ENCODE measurements at places on chromosomes 12 and 14.

DNA sequence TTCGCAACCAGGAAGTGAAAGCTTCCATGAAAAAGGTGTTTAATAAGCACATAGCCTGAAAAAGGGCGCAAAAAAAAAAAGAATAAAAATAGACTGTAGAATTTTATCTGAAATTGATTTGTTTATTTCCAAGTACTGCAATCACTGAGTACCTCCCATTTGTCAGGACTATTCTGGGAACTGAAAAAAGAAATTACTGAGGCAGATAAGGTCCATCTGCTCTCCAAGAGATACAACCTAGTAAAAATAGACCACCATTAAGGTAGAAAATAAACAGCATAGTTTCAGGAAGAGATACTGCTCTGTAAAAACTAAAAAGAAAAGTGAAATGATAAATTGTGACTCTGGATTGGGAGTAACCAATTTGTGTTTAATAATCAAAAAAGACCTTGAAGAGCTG, 24.7 kb downstream of the OR4N2 start:
- DNase-seq = no peak

GRCh38 chr12:119461636-119462214, 127.2 kb downstream of the CCDC60 start:
- no peak for DNase-seq

- no peak for DNase-seq
Measured at GRCh38 chr14:62409169-62409568, 636.1 kb downstream of the KCNH5 start.

GRCh38 chr12:130227641-130228040, 65.4 kb downstream of the FZD10 start:
- no peak for DNase-seq

DNA sequence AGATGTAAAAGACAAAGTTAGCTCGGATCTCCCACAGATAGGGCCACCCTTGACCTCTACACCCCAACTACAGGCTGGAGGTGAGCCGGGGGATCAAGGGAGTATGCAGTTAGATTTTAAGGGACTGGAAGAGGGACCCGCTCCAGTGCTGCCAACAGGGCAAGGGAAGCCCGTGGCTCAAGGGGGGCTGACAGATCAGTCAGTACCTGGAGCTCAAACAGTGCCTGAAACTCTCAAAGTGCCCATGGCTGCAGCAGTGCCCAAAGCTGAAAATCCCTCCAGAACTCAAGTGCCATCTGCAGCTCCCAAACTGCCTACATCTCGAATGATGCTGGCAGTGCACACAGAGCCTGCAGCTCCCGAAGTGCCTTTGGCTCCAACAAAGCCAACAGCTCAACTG, 10.4 kb downstream of the NYNRIN start:
- DNase-seq = no peak
